H1 (cell line): ENCODE measurements at places on chromosomes 5 and 9. TPM values are rescaled to one million over a fixed set of nuclear protein-coding genes. Genes with fewer than 3 reads are reported as not detected.

DNA sequence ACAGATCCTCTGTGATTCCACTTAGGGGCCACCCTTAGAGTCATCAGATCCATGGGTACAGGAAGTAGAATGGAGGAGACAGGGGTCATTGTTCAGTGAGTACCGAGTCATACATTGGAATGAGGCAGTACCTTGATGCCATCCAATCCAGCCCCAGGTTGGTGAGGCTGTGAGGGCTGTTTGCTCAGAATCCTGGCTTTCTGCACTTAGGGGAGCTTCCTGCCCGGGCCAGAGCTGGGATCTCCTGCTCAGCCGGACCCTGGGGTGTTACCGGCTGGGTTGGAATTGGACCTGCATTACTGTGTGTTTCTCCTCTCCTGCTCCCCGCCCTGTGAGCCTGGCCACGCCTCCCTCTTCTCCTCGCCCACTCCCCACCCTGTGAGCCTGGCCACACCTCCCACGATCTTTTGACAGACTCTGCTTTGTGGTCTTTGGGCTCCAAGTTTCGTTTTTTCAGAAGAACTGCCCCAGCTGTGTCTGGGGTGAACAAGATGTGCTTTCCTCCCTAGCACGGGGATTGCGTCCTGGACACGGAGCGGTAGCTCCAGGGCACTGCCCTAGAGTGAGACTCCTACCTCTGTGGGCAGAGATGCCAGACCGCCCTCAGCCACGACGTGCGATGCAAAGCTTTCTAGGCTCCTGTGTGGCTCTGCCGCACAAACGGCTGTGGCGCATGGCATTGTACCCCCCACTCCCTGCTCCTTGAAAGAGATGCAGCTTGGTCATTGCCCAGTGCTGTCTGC lies 15.4 kb downstream of the TRAF2 start:
- DNase-seq, result no peak

The POU5F2 gene
- 0.06 TPM in 2 replicates for total RNA-seq

The TMEM174 gene
- total RNA-seq, result not detected in 2 replicates

The OCLN gene
- 76.3 and 85.5 TPM in 2 replicates for total RNA-seq

The PDCD1LG2 gene
- total RNA-seq, result not detected in 2 replicates

The AGXT2 gene
- total RNA-seq, result not detected in 2 replicates

- DNase-seq, result no peak
Observed at GRCh38 chr5:141603923-141604717, 14.7 kb downstream of the DIAPH1 start.

- DNase-seq, result no peak
Observed at GRCh38 chr9:103991698-103992097, 102.4 kb upstream of the SMC2 start.

DNA sequence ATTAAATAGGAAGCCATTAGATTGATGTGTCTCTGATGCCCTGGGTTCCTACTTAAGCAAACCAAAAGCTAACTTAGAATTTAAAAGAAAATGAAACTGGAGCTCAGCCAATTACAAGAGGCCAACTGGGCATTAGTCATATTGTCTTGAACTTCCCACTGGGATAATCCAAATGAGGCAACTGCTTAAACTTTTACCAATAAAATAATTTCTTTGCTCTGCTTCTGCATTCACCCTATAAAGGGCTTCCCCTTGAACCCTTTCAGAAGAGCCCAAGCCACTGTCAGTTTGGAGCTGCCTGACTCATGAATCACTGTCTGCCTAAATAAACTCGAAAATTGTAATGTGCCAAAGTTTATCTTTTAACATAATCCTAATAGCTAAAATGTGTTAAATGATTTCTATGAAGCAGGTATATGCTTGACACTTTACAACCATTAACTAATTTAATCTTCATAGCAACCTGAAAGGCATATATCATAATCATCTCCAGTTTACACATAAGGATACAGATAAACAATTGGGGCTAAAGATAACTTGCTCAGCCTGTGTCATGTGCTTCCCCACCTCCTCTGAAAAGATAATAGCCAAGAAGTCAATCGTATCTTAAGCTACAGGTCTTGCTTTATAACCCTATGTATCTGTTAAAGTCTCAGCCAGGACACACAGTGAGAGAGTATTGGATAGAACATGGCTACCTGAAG lies 11.5 kb downstream of the GPR150 start:
- DNase-seq, result no peak

GRCh38 chr5:52694648-52695047 lies 93.1 kb upstream of the ITGA1 start:
- no peak for DNase-seq

DNA sequence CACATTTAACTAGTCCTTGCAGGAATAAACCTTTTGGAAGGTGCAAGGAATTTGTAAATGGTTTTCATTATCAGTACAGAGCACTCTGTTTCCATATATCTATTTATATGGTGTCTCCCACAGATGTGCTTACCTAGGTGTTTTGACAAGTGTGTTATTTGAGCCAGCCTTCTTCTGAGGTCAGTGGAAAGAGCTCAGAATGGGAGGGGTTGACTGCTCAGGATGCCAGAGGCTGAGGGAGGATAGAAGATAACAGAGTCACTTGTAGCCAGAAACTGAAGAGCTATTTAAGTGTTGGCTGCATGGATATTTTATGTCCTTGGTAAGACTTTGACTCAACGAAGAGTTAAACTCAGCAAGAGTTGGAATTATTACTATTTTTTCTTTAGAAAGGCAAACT lies 5.0 kb downstream of the CMYA5 start:
- no peak for DNase-seq

- no peak for DNase-seq
Observed at GRCh38 chr9:108588246-108588645, 267.5 kb downstream of the ACTL7B start.

DNA sequence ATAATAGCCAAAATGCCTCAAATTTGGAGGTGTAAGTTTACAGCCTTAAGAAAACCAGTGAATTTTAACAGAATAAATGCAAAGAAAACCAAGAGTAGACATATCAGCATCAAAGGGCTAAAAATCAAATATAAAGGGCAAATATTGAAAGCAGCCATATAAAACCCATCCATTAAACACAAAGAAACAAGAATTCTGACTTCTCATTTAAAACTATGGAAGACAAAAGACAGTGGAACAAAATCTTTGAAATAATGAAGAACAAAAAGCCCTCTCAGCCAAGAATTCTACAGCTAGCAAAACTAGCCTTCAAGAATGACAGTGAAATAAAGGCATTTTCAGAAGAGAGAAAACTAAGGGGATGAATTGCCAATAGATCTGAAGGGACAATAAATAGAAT lies 91.3 kb upstream of the FST start:
- no peak for DNase-seq

- DNase-seq, result no peak
Observed at GRCh38 chr5:147708708-147709107, 73.8 kb downstream of the JAKMIP2 start.

- no peak for DNase-seq
Observed at GRCh38 chr5:107322936-107323335, 347.8 kb downstream of the EFNA5 start.

DNA sequence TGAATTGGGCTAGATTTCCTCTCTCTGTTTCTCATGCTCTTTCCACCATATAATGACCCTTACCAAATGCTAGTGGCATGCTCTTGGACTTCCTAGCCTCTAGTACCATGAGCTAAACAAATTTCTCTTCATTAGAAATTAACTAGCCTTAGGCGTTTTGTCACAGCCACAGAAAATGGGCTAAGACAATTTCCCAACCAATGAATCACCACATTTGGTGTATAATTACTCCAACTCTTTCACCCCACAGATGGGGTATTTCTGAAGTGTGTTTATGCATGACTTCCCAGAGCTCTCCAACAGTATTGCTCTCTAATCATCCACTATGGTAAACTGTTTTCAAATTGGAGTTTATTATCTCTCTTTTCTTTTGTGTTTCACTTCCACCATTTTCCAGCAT lies 1041.1 kb upstream of the COX7C start:
- no peak for DNase-seq

DNA sequence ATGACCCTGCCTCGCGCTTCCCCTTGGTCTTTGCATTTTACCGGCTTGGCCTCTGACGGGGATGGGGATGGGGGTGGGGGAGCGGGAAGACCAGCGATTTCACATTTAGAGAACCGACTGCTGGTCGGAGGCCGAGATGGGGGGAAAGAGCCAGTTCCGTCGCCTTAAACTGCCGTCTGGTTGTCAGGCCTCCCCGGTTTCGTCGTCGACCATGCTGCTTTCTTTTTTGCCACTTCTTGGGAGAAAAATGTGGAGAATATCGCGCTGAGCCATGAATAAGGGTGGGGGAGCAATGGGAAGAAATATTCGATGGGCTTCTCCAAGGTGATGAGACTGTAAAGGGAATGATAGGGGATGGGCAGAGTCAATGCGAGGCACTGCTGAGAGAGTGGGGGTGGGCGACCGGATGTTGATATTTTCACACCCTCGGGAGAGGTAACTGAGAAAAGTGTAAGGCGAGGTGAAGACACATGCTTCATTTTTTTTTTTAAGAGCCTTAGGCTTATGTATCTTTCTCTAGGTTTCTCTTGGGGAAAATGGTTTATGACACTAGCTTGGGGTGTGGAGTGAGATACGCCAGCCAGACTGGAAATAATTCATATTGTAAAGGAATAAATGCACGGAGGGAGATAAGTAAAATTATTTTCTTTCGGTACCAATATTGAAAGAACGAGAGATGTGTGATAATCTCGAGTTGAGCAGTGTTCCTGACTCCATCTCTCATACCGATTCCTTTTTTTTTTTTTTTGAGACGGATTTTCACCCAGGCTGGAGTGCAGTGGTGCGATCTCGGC lies 1.1 kb downstream of the KIF2A start:
- DNase-seq, result no peak

GRCh38 chr5:177448244-177448950 lies 1.8 kb downstream of the PRR7 start:
- DNase-seq, result no peak

- no peak for DNase-seq
Observed at GRCh38 chr5:179804555-179804947, 2.1 kb downstream of the MGAT4B start.

GRCh38 chr5:67813877-67814539 lies 401.5 kb upstream of the PIK3R1 start:
- DNase-seq, result no peak

DNA sequence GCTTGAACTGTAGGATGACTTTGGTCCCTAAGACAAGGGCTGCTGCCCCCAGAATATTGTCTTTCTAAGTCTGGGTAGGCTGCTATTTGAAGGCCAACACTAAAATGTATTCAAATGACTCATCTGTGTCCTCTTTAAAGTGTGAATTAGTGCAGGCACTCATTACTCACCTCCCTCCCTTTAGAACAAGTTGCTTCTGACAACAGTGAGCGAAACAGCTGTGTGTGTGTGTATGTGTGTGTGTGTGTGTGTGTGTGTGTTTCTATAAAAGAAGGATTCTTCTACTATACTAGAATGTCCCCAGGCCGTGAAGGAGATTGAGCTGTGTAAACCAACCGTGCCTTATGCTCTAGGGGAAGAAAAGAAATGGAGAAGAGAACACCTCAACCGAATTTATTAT lies 1337.2 kb downstream of the PTPRD start:
- no peak for DNase-seq

GRCh38 chr9:98074115-98074990 lies 17.8 kb downstream of the NANS start:
- no peak for DNase-seq

GRCh38 chr9:591292-591691 lies 250.2 kb upstream of the DMRT1 start:
- DNase-seq, result no peak
